ENCODE measurements at places on chromosomes 2 and 18.

DNA sequence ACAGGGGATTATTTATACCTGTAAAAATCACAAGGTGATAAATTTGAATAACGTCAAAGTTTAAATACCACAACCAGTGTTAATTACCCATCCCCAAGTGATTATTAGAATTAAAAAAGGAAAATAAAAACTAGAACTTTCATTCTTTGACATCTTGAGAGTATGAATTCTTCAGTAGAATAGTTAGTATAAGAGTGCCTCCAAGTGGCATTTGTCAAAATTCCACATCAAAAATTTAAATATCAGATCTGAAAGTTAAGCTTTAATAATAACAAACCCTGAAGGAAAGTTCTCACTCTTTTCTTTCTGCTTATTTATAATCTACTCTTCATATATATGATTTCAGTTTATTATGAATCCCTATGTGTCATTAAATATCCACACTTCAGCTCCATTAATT is 273.7 kb upstream of the KYNU start:
- DNase-seq, result no peak

- DNase-seq, result no peak
Observed at GRCh38 chr2:23602116-23602515, 217.1 kb downstream of the KLHL29 start.

DNA sequence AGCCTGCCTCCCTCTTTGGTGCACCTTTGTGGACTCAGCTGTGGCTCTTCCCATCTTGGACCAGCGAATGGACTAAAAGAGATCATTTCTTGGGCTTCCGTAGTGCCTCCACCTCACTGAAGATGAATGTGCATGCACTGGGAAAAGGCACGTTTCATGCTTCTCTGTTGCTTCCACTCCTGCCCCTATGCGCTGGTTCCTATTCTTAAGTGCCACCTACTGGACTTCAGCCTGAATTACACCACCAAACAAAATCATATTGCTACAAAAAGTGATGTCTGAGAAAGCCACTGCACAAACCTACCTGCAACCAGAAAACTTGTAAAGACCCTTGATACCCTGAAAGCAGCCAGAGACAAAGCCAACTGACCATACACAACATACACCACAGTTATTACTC is 695.6 kb downstream of the TSN start:
- no peak for DNase-seq

DNA sequence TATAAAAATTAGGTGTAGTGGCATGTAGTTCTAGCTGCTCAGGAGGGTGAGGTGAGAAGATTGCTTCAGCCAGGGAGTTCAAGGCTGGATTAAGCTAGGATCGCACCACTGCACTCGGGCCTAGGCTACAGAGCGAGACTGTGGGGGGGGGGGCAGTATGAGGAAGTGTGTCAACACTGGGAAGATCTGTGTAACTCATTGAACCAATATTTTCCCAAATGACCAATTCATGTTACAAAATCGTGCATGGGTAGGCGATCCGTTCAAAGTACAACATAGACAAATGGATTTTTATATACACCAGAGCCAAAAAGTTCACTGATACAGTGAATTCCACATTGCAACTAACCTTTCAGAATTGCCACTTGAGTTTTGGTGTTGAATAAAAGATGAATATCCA is 8.1 kb downstream of the SMAD4 start:
- DNase-seq, result no peak
